ENCODE measurements at places on chromosomes 11 and 22.

GRCh38 chr11:44883277-44883676 lies 67.4 kb downstream of the TP53I11 start:
- no peak for DNase-seq

DNA sequence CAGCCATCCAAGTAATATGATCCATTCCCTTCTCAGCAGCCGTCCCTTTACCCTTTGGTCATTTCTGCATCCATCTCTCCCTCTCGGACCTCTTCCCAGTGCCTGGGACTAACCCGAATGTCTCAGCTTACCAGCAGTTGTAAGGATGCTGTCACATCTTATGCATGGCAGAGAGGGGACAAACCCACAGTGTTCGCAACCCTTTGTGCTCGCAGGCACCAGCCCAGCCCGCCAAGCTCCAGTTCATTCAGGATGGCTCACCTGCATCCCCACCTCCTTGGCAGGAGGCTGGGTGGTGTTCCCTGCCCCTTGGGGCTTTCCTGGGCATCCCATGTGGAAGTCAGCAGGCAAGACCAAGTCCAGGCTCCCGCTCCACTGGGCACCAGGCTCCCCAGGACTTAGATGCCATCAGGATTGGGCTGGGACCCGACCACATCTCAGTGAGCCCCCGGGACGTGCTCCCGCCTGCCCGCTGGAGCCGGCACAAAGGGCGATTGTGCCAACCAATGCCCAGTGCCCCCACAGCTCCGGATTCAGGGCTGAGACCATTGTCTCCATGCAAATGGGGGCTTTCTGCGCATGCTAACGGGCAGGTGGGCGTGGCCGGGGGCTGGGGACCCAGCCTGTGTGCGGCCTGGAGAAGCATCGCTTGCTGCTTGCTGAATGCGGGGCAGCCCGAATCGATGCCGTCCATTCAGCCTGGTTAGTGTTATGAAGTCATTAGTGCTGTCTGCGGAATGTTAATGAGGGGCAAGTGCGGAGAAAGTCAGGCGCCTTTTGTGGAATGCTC lies 108.6 kb downstream of the KCNQ1OT1 start:
- no peak for DNase-seq

GRCh38 chr11:14623036-14623435 lies 20.6 kb upstream of the PDE3B start:
- DNase-seq: no peak

DNA sequence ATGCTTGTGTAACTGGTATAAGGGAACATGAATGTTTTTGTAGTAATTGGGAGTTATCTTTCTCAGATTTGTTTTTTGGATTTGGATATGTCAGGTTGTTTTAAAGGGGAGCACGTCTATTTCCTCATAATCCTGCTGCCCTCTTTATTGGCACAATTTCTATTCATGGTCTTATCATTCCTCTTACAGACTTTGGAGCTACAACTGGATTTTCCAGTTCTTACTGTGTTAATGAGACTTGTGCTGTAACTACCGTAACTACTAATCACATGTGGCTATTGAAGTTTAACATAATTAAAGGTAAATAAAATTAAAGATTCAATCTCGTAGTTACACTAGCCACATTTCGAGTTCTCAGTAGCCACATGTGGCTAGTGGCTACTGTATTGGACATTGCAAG lies 1.9 kb downstream of the FDX1 start:
- no peak for DNase-seq

GRCh38 chr11:37907436-37908218 lies 1309.6 kb upstream of the RAG2 start:
- no peak for DNase-seq

DNA sequence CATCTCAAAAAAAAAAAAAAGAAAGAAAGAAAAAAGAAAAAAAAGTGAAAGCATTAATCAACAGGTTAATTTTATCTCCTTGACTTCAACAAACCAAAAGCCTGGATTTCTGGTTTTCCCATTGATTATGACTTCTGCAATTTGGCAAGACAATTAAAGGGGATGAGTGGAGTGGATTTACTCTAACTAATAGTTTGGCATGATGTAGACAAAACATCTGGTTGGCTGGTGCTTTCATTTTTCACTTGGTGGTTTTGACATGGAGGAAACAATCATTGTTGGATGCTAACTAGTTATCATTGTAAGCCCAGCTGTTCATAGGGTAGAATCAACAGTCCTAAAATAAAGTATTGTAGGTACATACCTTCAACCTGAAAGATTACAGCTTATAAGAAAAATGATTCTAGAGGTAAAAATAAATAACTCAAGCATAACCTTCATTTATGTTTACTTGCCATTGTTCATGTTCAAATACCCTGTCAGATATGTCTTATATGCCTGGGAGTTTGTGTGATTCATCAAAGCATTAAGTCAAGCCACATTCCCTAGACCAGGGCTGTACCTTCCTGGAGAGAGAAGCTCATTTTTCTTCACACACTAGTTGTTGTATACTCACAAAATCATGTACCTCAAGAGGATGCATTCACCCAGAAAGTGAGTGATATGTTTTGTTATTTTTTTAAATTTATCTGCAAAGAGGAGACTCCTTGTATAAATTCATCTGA lies 15.1 kb downstream of the FIBIN start:
- no peak for DNase-seq

GRCh38 chr11:64253043-64253442 lies 1.7 kb downstream of the PLCB3 start:
- DNase-seq: no peak

- DNase-seq: no peak
Measured at GRCh38 chr22:20582520-20583361, 75.3 kb downstream of the MED15 start.

DNA sequence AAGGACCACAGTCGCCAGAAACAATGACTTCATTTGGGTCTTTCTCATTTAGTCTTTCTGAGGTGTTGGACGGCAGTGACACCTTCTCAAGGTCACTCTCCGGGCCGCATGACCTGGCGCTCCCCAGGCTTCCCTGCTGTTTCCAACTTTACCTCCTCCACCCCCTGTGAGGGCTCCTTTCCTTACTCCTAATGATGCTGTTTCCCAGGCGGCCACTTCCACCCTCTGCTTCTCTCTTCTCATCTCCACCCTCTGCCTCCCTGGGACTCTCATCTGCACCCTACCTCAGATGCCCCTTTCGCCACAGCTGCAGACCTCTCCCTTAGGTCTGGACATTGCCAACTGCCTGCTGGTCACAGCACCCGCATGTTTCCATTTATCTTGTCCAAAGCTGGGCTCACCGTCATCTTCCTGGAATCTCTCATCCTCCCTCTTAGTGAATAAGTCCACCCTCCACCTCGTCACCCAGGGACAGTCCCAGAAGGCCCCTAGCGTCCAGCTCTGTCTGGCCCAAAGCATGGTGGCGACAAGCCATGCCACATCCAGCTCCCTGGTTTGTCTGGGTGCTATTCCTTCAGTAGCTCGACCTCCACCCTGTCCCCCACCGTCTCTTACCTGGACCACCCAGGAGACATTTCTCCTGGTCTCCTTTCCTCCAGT lies 113.8 kb downstream of the BUD13 start:
- no peak for DNase-seq

GRCh38 chr11:109026891-109027489 lies 362.1 kb downstream of the DDX10 start:
- DNase-seq: no peak

GRCh38 chr11:94604482-94604881 lies 37.3 kb downstream of the PIWIL4 start:
- no peak for DNase-seq

GRCh38 chr22:42700901-42701300 lies 19.8 kb downstream of the A4GALT start:
- DNase-seq: no peak

- no peak for DNase-seq
Measured at GRCh38 chr11:112999520-112999919, 38.3 kb downstream of the NCAM1 start.

- DNase-seq: no peak
Measured at GRCh38 chr22:20639343-20639742, 131.9 kb downstream of the MED15 start.

DNA sequence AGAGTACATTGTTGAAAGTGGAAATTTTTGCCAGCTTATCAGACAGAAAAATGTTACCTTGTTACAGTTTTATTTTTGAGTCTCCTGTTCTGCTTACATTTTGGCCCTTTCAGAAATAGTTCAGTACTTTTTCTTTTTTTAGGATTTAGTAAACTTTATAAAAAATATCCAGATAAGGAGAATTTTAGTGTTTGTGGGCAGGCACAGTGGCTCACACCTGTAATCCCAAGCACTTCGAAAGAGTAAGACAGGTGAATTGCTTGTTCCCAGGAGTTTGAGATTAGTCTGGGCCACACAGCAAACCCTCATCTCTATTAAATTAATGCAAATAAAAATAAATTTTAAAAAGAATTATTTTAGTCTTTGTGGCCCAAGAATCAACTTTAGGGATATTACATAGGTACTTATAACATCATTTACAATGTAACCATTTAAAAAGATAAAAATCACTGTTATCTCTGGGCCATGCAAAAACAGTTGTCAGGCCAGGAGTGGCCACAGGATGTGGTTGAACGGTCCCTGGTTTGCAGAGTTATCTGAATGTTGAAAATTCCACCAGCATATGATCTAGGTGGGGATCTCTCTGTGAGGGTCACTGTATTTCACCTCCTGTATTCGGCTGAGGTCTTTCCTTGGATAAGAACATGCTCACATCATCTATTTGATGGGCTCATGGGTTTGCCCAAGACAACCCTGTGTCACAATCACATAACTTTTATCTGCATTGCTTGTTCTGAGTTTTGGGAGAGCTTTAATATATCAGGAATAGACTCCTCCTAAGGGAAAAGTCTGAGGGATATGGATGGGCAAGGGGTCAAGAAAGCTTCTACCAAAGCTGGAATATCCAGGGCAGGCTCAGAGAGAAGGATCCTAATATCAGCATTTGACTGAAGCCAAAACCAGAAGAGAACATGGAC lies 91.5 kb downstream of the GGTLC2 start:
- no peak for DNase-seq

DNA sequence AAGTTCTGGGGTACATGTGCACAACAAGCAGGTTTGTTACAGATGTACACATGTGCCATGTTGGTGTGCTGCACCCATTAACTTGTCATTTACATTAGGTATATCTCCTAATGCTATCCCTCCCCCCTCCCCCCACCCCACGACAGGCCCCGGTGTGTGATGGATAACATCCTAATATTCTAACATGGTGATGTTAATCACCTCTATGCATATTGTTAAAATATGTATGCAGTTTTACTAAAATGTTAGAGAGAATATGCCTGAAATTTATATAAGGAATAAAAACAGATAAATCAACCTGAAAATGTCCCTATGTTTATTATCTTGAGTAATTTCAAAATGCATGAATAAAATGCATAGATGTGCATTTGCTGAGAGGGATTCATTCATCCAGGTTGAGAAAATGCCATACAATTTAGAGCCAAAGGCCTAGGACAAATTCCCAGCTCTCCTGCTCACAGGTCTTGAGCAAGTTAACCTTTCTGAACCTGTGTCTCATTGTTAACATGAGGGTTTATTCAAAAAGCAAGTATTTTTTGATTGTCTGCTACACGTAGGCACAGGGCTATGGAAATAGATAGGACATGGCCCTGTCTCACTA lies 38.7 kb downstream of the APIP start:
- no peak for DNase-seq

DNA sequence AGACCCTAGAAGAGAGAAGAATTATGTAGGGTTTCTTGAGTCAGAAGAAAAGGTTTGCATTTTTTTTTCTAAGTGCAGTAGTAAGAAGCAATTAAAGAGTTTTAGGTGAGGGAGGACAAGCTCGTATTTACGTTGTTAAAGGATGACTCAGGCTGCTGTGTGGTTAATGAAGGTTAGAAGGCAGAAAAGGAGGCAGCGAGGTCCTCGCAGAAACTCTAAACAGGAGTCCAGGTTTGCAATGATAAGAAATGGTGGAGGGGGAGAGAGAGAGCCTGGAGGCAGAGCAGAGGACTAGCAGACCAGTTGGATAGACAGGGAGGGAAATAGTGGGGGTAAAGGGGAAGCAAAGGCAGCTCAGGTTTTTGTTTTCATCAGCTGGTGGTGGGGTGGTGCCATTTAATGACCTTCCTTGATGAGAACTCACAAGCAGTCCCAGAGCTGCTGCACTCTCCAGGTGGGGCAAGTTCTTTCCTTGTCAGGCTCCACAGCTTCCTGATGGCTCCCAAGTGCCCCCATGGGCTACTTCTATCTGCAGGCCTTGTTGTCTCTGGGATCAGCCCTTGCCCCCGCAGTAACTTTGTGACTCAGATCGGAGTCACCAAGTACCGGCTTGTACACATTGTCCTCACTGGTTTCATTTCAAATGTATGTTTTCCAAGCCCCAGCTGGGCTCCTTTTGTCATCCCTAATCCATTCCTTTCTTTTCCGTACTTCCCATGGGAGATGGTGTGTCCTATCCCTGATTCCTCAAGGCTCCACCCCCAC lies 8.3 kb upstream of the INSC start:
- DNase-seq: no peak

- no peak for DNase-seq
Measured at GRCh38 chr11:115759622-115760460, 255.6 kb upstream of the CADM1 start.

DNA sequence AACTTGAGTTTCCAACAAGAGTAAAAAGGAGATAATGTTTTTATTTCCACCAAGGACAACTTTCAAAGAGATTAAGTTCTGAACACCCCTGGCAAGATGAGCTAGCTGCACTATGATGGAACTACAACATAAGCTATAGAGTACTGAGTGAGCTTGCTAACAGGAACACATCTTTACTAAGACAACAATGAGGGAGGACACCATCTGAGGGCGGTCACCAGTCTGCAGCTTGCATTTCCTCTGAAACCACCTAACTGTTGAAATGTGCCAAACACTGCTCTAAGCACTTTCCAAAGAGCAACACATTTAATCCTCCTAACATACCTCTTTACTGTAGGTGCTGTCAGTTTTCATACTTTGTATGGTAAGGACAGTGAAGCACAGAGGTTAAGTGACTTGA lies 68.4 kb downstream of the TCF20 start:
- DNase-seq: no peak

GRCh38 chr11:29312812-29313211 lies 704.0 kb downstream of the KCNA4 start:
- no peak for DNase-seq

DNA sequence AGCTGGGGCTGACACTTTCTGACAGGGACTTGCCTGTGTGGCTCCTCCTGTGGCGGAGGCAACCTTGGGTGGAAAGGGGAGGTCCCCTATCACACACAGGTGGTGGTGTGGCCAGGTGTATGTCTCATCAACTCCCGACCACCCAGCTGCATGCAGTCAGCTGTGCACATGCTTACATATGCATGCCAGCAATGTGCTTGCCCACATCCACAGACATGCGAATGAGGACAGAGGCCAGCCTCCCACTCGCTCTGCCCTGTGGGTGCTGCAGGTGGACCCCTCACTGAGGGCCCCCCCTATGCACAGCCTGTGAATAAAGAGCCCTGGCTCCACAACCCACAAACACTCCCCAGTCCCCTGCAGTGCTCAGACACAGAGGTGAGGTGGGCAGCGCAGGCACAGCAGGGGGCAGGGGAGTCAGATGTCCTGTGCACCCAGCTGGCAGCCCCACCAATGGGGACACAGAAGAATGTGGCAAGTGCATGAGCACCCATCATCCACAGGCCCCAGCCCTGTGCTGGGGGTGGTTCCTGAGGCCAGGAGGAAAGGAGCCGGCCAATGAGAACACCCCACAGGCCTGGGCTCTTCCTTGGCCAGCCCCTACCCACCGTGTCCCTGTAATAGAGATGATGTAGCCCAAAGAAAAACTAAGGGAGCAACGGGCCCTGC lies 9.5 kb downstream of the GNB1L start:
- DNase-seq: no peak

Measured in left kidney (tissue), 8 donors.